ENCODE measurements at places on chromosomes 4 and X.
A peak's percentile ranks its signal among the peaks of the same experiment; 100 is the strongest.

- DNase-seq = no peak
Measured at GRCh38 chrX:13126775-13127174, 82.4 kb upstream of the FAM9C start.

- no peak for DNase-seq
Measured at GRCh38 chrX:19127649-19128168, 5.4 kb upstream of the ADGRG2 start.

DNA sequence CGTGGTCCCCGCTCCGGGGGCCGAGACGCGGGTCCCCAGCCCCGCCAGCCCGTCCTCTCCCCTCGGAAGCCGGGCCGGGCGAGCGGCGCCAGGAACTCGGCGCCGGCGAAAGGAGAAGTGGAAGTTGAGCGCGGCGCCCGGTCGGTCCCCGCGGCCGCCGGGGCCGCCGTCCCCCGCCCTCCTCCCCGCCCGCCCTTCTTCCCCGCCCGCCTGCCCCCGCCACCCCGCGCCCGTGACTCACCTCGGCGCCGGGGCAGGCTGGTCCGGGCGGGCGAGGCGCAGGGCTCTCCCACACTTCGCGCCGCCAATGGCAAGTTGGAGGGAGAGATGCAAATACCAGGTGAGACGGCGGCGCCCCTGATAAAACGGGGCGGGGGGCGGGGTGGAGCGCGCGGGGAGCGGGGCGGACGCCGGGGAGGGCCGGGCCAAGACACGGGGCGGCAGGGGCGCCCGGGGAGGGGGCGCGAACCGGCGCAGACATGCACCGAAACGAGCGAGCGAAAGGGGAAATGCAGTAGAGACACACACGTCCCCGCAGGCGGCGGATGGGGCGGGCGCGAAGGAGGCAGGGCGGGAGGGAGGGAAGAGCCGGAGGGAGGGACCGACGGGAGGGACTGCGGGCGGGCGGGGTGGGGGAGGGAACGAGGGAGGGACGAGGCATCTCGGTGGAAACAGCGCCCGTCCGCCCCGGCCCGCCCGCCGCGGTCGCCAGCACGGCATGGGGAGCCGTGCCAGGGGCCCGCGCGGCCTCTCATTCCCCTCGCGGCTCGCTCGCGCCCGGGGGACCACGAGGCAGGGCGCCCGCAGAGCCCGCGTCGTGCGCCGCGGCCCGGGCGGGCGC is at the start of gene ELF4:
ELF4 (minus strand) TSS at position 119 of the 841 bp plus-strand sequence. CDS start 29,167 bp downstream, outside the sequence.
- DNase-seq = no peak

DNA sequence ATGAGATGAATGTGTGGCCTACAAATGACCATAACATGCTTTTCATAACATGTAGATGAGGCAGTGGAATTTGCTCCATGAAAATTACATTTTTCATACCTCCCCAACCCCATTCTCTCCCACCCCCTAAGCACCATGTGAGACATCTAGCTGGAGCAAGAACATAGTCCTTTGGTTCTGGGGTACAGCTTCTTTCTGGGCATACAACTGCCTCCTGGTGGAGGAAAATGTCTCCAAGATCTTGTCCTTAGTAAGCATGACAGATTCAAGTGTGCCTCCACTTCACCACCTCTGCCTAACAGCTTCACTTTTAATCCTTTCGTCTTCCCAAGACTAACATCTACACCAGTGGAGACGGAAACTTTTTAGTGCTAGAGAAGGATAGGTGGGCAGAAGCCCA is 8.0 kb downstream of the EXOC1L start:
- DNase-seq = no peak

- DNase-seq = no peak
Measured at GRCh38 chr4:82851885-82852750, 38.8 kb downstream of the SEC31A start.

DNA sequence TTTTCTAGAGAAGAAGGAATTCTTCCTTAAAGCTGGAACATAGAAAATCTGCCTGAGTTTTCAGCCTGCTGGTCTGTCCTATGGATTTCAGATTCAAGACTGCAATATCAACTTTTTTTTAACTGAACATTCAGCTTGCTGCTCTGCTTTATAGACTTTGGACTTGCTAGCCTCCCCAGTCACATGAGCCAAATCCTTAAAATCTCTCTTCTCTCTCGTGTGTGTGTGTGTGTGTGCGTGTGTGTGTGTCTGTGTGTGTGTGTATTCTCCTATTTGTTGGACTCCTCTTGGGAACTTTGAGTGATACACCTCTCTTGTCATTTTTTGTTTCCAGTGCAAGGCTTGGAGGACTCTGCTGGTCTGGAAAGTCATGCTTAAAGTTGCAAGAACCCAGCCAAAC is 6.8 kb upstream of the TBC1D19 start:
- no peak for DNase-seq

GRCh38 chr4:186272699-186273391 is 6.9 kb downstream of the F11 start:
- DNase-seq = no peak

DNA sequence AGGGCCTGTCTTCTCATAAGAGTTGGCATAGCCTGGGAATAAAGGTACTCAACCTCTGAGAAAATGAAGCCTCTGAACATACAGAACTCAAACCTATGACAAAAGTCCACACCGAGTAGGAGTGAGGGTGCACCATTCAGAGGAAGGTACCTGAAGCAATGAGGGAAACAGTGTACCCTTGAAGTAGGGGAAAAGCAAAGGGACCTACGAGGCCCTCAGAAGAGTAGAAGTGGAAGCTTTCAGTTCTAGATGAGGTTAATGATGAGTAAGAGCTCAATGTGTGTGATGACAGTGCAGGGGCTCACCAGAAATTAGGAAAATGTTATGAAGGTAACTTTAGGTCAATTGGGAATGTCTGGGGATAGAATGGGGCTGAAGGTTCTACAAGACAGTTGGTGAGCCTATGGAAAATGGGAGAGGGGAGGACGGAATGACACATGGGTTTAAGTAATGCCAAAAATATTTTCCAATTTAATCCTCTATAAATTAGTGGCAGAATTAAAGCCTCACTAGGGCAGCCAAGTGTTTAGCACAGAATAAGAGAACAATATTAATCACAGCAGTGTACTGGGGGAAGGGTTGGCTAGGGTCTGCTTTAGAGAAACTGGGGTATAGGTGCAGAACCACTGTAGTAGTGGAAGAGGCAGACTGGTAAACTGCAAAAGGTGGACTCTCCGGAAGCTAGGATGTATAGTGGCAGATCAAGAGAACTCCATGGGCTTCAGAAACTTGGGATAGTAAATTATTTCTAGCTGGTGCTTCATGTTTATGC is 39.8 kb downstream of the RAB33A start:
- DNase-seq = no peak

- no peak for DNase-seq
Measured at GRCh38 chr4:153780876-153781275, 8.0 kb downstream of the SFRP2 start.

DNA sequence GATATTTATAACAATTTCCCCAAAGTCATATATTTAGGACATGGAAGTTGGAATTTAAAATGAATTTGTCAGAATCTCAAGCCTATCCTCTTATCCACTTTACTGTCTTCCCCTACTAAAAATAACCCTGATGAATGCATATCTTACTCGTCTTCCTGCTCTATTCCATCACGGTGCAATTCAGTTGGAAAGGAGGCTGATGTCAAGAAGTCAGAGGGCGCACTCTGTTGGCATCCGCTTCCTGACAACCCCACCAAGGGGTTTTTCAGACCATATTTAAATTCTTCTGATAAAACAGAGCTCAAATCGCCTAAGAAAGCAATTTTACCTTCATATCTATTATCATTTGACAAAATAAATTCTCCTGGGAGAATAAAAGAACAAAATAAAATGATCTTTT is 233.5 kb downstream of the ARHGAP24 start:
- DNase-seq = no peak

DNA sequence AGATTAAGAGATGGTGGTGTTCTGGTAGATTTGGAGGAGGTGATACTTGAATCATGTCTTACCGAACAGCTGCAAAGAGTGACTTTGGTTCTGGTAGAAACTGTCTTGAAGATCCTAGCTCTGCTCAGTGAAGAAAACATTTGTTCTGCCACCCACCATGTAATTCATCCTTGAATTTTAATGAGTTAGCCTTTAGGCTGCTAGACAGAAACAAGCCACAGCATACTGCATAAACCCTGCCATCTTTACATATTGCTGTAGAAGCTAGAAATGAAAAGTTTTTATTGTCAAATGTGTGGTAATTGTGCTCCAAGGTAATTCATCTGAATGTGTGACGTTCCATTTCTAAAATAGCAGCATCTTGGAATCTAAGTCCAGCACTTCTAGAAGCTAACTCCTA is 161.0 kb upstream of the RAPGEF2 start:
- no peak for DNase-seq

DNA sequence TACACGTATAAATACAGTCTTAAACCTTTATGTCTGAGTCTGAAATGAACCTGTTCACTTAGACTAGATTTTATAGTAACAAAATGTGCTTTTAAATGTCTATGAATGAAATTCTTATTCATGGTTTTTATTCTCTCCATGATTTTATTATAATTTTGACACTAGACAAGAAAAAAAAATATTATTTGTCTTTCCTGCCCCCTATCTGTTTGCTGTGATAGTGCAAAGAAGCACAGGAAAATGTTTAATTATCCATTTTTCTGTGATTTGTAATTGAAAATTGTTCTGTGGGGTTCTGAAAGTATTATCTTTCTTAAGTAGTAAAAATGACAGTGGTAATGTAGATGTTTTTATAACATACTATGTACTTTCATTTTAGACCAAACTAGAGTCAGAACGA is 52.0 kb downstream of the INTS6L start:
- no peak for DNase-seq

DNA sequence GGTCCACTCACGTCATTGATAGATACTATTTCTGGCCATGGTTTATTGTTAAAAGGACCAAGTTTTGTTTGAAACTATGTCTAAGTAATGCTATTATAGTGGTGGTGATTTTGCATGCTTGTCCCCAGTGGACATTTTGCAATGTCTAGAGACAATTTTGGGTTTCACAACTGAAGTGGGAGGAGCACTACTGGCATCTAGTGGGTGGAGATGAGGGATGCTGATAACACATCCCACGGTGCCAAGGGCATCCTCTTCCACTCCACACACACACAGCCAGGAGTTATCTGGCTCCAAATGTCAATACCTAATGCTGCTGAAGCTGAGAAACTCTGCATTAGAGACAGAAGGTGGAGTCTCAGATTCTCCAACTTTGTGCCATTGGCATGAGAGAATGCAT is 131.2 kb downstream of the FRMPD4 start:
- DNase-seq = no peak

GRCh38 chr4:7890635-7891393 is 48.8 kb downstream of the AFAP1 start:
- DNase-seq = peak; percentile 96

DNA sequence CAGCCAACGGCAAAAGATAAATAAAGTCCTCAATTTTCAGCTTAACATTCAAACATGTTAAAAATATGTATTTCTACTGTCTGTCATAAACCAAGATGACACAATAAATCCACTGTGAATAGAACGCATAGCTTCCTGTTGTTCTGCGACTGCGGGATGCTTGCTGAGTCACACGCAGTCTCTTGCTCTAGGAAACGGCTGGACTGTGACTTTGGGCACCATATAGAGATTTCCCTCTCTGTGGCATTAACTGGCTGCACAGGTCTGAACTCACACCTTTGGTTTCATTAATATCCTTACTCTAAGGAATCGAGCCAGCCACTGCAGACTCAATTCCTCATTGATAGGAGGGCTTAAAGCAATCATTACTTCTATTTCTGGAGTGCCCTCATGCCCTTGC is 8.4 kb downstream of the BEND4 start:
- no peak for DNase-seq

- no peak for DNase-seq
Measured at GRCh38 chrX:130861462-130861861, 41.5 kb downstream of the ENOX2 start.

- peak; percentile 21 for DNase-seq
Measured at GRCh38 chr4:114109776-114110175, 130.3 kb upstream of the ARSJ start.

DNA sequence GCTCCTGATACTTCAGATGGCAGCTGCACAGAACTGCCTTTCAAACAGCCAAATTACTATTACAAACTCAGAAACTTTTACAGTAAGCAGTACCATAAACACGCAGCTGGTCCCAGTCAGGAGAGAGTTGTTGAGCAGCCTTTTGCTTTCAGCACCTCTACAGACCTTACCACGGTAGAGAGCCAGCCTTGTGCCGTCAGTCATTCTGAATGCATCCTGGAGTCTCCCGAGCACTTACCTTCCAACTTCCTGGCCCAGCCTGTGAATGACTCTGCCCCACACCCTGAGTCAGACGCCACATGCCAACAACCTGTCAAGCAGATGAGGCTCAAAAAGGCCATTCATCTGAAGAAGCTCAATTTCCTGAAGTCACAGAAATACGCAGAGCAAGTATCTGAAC is 12.4 kb downstream of the ZBTB49 start:
- no peak for DNase-seq

DNA sequence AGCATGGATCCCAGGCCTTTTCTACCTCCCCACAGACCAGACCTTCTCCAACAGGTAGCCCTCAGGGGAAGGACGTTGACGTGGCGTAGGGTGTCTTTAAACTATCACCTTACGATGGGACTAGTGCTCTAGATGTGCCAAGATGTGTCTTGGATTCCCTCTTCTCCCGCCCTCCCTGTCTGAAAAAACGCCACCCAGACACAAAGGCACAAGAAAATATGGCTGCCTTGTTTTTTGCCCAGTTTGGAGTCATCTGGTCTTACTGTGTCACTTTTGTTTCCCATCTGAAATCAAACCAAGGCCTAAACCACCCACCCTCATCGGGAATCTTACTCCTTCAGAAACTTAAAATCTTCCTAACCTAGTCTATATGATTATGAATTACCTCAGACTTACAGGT is 235.4 kb downstream of the OR13H1 start:
- no peak for DNase-seq

GRCh38 chrX:34631479-34632220 is 25.4 kb downstream of the TMEM47 start:
- no peak for DNase-seq

GRCh38 chrX:386768-387575 is at the start of gene PPP2R3B:
TSS of gene PPP2R3B (minus strand) at chrX:386907. CDS start at chrX:386691, 216 bp downstream.
- DNase-seq = peak; percentile 91

DNA sequence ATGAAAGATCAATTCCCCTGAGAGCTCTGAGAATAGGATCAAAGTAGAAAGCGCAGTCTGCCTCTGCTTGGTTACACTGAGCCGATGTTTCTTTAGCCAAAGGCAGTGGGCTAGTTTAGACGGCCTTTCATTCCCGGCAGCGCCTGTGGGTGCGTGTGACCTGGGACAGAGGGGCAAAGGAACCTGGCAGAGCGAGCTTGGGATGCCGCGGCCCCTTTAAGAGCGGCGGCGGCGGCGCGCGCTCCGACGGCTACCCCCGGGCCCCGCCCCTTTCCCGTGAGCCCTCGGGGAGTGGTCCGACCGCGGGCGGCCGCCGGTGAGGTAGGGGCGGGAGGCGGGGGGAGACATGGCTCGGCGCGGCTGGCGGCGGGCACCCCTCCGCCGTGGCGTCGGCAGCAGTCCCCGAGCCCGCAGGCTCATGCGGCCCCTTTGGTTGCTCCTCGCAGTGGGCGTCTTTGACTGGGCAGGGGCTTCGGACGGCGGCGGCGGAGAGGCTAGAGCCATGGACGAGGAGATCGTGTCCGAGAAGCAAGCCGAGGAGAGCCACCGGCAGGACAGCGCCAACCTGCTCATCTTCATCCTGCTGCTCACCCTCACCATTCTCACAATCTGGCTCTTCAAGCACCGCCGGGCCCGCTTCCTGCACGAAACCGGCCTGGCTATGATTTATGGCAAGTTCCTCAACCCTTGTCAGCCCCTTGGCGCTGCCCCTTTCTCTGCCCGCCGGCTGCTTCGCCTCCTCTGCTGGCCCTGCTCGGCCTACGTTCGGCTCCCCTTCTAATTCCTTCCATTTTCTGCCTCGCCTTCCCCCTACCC is at the start of gene SLC9A6:
SLC9A6 (plus strand) TSS at position 279 of the 816 bp plus-strand sequence; CDS start at position 503, 224 bp downstream.
- peak; percentile 26 for DNase-seq

- peak; percentile 14 for DNase-seq
Measured at GRCh38 chrX:121479406-121479805, 432.0 kb downstream of the GLUD2 start.

- no peak for DNase-seq
Measured at GRCh38 chrX:75228854-75229253, 45.0 kb upstream of the UPRT start.
